ENCODE measurements at places on chromosomes 12 and 14.
A peak's percentile ranks its signal among the peaks of the same experiment; 100 is the strongest.

- no peak for DNase-seq
These were observed 9.8 kb downstream of the DHRS1 start for GRCh38 chr14:24289649-24290280.

GRCh38 chr12:92676710-92677109, 26.1 kb upstream of the PLEKHG7 start:
- DNase-seq = no peak

DNA sequence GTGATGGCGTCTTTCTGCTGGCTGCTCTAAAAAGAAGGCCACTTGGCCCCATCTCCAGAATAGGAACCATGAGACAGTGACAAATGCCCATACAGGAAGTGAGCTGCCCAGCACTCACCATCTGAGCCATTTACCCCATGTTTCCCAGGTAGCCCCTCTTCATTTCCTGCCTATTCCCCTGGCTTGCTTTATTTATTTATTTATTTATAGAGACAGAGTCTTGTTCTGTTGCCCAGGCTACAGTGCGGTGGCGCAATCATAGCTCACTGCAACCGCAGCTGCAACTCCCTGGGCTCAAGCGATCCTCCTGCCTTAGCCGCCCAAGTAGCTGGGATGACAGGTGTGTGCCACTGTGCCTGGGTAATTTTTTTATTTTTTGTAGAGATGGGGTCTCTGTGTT, 71.2 kb downstream of the RIN3 start:
- no peak for DNase-seq

- DNase-seq = no peak
These were observed 89.1 kb downstream of the BEGAIN start for GRCh38 chr14:100498068-100498467.

- no peak for DNase-seq
These were observed 52.6 kb upstream of the PPFIA2 start for GRCh38 chr12:81811778-81812125.

DNA sequence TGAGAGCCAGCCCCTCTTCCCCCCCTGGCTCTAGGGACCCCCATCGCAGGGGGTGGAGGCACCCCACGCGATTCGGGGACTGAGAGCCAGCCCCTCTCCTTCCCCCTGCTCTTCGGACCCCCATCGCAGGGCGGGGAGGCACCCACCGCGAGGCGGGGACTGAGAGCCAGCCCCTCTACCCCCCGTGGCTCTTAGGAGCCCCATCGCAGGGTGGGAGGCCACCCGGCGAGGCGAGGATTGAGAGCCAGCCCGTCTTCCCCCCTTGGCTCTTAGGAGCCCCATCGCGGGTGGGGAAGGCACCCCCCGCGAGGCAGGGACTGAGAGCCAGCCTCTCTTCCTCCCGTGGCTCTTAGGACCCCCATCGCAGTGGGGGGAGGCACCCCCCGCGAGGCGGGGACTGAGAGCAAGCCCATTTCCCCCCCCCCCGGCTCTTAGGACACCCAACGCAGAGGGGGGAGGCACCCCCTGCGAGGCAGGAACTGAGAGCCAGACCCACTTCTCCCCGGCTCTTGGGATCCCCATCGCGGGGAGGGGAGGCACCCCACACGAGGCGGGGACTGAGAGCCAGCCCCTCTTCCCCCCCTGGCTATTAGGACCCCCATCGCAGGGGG, 45.6 kb downstream of the DDX11 start:
- no peak for DNase-seq

DNA sequence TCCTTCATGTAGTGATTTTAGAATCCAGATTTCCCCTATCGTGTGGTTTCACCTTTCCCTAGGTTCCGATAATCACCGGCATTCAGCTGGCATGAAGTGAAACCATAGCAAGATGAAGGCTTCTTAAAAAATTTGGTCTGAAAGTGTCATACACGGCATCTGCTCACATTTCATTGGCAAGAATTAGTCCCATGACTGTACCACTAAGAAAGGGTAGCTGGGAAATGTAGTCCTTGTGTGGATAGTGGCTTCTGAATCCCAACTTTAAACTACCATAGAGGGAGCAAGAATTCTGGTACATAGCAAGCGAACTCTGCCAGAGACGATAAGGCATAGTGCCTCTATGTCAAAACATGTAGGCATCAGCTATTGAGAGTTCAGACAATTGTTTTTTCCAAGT, 360.1 kb upstream of the TBX3 start:
- no peak for DNase-seq

DNA sequence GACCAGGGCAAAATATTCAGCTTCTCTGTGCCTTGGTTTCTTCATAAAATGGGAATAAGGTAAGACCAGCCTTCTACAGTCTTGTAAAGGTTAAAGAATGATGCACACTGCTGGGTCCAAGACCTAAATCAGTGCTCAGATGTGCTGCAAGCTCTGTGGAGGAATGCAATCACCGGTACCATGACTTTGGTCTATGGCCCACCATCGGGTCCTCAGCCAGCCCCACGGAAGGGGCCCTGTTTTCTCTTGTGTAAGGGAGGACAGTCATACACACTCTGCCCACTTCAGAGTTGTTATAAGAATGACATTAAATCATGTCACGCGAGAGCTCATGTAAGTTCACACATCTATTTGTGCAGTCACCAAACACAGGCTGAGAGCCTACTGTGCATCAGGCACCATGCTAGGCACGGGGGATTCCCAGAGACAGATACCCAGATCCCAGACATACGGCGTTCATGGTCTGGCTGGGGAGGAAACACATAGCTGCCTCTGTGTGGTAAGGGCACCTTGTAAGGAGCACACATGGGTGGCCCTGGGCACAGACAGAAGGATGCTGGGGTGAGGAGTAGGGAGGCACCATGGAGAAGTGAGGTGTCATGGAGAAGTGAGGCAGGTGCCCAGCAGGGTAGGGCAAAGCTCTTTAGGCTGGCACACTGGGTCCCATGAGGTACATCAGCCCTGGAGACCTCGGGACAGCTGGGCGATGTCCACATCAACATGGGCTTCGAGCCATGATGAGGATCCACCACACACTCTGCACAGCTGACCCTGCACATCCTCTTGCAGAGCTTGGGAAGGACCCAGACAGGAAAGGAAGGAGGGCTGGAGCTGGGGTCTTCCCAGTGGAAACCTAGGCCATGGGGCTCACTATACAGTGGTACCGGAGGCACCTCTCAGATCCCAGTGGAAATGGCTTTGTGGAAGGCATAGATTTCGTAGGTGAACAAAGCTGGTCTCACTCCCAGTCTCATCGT, 190.4 kb upstream of the DIO3 start:
- DNase-seq = no peak

DNA sequence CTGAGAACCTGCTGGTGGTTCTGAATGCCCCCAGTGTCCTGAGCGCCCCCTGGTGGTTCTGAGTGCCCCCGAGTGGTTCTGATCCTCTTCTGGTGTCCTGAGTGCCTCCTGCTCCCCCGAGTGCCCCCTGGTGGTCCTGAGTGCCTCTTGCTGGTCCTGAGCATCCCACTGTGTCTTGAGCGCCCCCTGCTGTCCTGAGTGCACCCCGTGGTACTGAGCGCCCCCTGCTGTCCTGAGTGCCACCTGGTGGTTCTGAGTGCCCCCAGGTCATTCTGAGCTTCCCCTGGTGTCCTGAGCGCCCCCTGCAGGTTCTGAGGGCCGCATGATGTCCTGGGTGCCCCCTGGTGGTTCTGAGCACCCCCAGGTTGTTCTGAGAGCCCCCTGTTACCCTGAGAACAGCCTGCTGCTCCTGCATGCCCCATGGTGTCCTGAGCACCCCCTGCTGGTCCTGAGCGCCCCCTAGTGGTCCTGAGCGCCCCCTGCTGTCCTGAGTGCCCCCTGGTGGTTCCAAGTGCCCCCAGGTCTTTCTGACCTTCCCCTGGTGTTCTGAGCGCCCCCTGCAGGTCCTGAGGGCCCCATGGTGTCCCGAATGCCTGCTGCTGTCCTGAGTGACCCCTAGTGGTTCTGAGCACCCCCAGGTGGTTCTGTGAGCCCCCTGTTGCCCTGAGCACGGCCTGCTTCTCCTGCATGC, 1165.4 kb downstream of the TMEM121 start:
- DNase-seq = peak; percentile 2

DNA sequence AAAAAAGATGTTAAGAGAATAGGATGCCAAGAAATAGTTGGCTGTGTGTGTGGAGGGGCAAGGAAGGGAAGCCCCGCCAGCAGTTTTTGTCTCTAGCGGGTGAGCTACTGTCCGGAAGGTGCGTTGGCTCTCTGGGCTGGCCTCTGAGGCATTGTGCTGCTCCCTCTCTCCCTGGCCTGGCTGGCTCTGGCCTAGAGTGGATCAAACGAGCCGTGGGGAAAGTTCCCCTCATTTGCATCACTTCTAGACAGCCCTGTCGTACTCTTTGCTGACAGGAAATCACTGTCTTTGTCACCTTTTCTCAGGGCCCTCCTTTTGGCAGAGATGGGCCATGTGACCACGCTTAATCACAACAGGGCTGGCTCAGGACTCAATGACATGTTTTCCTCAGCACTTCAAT, 236.1 kb upstream of the NPAS3 start:
- peak; percentile 27 for DNase-seq

- no peak for DNase-seq
These were observed 9.4 kb upstream of the RPS6KL1 start for GRCh38 chr14:74932401-74932901.

DNA sequence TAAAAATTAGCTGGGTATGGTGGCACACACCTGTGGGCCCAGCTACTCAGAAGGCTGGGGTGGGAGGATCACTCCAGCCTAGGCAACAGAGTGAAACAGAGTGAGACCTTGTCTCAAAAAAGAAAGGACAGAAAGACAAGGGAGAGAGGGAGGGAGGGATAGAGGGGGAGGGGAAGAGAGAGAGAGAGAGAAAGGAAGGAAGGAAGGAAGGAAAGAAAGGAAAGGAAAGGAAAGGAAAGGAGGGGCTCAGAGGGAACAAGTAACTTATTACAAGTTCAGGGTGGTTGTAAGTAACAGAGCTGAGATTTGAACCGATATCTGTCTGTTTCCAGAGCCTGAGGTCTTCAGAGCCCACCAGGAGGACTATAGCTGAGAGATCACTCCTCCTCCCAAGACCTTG, 8.3 kb downstream of the IFFO1 start:
- DNase-seq = no peak

- no peak for DNase-seq
These were observed 1.5 kb downstream of the CORO1C start for GRCh38 chr12:108729612-108730364.

DNA sequence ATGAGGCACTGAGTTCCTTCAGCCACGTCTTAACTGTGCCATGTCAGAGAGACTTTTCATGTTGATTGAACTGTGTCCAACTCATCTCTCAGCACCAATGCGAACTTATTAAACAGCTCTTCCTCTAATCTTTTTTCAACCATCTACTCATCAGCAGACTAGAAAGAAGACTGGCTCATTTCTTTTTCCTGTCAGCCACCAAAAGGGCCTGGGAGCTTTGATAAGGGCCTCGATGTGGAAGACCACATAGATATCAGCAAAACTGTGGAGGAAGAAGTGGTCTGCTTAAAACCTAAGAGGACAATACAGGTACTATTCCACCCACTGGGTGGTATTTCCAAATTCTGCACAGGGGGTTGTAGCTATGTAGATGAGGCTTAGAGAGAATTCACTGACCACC, 3.6 kb upstream of the PLXNC1 start:
- DNase-seq = no peak

- no peak for DNase-seq
These were observed 1.0 kb downstream of the KLHL33 start for GRCh38 chr14:20434701-20435581.

DNA sequence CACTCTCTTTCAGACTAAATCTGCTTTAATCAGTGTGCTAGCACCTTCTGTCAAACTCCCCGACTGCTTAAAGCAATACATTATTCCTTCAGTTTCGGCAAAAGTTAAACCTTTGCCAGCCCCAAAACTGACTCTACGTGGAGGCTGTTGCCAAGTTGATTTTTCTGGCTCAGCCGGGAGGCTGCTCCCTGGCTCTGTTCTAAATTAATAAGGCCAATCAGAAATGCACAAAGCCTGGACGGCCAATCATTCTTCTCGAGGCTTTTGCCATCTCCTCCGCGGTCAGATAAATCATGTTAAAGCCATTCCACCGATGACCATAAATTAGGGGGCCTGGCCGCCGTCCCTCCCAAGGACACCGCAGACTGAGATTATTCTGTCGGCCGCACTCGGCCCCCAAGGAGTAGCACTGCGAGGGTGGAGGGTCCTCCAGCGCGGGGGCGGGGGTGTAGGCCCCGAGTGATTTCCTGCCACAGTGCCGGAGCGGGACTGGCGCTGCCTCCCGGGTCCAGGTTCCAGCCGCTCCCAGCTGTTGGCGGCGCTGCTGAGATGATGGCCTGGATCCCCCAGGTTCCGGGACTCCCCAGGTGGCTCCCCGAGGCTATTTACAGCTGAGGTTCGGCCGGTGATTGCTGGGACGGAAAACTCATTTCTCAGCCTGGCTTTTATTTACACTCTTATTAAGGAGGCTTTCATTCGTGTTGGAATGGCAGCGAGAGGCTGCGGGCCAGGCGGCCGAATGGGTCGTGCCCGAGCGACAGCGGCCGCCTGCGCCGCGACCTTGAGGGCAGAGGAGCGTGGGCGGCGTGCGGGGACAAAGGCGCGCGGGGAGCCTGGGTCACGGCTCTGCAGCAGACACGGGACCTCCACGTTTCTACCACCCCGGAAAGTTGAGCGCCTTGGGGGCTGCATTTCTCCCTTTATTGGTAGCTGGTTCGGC, 165.1 kb downstream of the MON2 start:
- DNase-seq = peak; percentile 78

DNA sequence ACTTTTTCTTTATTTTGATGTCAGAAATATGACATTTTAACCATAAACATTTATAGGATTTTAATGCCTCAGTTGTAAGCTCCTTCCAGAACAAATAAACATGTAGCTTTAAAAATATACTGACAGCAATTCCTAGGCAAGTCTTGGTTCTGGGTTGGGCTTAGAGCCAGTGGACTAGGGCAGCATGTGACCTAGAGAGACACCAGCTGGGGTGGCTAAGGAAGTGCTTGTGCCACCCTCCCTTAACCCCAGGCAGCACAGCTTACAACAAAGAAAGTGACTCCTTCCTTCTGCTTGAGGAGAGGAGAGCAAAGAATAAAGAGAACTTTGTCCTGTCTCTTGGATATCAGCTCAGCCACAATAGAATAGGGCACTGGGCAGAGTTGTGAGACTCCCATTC, 61.6 kb upstream of the KTN1 start:
- no peak for DNase-seq

DNA sequence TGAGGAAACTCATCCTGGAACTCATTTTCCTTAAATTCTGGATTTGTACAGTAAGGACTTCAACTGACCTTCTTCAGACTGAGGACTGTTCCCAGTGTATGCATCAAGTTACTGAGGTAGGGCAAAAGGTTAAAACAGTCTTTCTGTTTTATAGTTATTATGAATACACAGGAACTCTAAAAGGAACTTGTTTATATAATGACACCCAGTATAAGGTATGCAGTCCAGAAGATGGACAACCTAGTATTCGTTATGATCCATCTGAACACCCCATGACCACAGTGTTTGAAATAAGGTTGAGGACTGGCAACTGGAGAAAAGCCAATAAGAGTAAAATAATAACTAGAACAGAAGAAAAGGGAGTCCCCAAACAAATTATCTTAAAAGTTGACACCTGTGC, 779.9 kb upstream of the TMEM132C start:
- no peak for DNase-seq
